ENCODE measurements at places on chromosomes 3 and 15. TPM values are rescaled to one million over a fixed set of nuclear protein-coding genes. Genes with fewer than 3 reads are reported as not detected.

The HGD gene
- 64.6 TPM for total RNA-seq

The SLC12A8 gene
- total RNA-seq: 20.0 TPM

The GABRR3 gene
- total RNA-seq: not detected

The GOLGA8G gene
- total RNA-seq: not detected

The CCRL2 gene
- total RNA-seq: 1.5 TPM

The LRRC15 gene
- total RNA-seq: not detected

The MME gene
- total RNA-seq: 250 TPM

The CSTA gene
- total RNA-seq: not detected

The SPATA12 gene
- 0.08 TPM for total RNA-seq

The ARHGEF3 gene
- total RNA-seq: 39.6 TPM

The FBXO40 gene
- total RNA-seq: not detected

The ANKRD34C gene
- total RNA-seq: not detected

The ADGRG7 gene
- 34.1 TPM for total RNA-seq

The LRRIQ4 gene
- total RNA-seq: not detected

The DZIP1L gene
- 7.5 TPM for total RNA-seq

DNA sequence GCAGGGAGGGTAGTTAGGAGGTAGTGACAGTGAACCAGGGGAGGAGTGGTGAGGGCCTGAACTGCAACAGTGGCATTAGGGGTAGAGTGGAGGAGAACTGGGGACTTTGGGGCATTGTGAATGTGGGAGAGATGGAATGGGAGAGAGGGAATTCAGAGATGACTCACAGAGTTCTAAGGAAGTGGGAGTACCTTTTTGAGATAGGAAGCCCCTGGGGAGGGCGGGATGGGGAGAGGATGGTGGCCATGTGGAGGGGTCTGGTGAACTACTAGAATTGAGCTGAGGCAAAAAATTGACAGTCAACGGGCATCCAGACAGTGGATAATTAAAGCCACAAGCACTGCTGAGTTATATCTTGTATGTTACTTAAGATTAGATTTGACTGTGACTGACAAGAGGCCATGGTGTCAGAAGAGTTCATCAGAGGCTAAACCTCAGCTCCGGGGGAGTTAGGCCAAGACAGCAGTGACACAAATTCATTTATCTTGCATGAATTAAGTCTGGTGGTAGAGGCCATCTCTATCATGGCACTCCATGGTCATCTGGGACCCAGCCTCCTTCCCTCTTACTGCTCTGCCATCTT, 34.0 kb downstream of the PLEKHO2 start:
- no peak for DNase-seq

DNA sequence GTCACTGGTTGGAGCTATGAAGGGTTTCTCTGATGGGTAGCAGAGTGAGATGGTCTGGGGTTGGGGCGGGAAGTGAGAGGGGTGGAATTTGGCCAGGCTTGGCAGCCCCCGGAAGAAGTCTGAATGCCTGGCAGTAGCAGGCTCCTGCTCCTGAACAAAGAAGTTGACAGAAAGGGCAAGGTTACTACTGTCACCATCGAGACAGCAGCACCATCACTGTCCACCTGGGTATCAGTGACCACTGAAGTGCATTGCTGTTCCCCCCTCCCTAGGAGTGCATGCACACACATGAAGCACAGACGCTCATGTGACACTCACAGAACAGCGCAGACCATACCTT, 42.9 kb downstream of the COLQ start:
- DNase-seq: no peak

- DNase-seq: peak; percentile 13
Observed at GRCh38 chr15:51620641-51621040, 1.9 kb downstream of the DMXL2 start.

GRCh38 chr15:90870354-90871138, 2.2 kb downstream of the FURIN start:
- no peak for DNase-seq

DNA sequence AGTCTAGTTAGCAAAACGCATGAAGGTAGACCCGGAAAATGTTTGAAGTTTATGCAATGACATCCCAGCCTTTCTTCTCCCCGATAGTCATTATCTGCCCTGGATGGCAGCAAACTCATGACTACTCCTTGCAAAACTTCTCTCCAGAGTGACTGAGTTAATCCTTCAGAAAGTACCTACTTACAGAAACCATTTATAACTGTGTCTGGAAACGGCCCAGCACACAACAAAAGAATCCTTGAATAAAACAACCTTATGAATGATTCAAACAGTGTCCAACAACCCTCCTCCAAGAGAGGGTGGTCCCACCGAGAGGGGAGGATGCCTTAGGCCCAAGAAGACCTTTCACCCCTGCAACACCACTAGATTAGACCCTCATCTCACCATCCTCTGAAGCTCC, 14.2 kb downstream of the ST8SIA2 start:
- no peak for DNase-seq

- DNase-seq: no peak
Observed at GRCh38 chr3:154137036-154137435, 15.8 kb downstream of the ARHGEF26 start.

DNA sequence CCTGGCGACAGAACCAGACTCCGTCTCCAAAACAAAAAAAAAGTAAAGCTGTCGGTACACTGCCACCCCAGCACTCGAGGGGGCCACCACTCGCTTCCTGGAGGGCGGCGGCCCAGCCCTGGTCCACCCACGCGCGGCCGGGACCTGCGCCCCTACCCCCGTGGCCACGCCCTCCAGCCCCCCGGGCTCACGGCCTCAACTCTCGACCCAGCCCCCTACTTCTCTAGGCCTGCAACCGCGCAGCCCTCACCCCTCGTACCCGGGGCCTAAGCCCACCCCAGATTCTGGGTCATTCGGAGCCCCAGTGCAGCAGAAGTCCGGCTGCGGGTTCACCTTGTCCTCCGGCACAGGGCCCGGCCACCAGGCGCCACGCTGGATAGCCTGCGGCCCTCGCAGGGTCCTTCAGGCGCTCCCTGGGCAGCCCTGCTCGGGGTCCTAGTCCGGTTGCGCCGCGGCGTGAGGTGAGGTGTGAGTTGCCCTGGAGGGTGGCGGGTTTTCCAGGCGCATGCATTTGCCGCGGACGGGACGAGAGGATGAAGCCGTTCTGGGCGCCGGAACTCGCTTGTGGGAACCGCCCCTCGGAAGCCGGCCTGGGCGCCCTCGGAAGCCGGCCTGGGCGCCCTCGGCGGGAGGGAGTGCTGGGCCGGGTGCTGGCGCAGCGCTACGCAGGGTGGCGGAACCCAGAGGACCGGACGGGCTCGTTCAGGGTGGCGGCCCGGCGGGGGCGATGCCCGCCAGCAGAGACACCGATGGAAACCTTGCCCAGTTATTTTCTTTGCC, 32.3 kb downstream of the SPINK8 start:
- peak; percentile 95 for DNase-seq

DNA sequence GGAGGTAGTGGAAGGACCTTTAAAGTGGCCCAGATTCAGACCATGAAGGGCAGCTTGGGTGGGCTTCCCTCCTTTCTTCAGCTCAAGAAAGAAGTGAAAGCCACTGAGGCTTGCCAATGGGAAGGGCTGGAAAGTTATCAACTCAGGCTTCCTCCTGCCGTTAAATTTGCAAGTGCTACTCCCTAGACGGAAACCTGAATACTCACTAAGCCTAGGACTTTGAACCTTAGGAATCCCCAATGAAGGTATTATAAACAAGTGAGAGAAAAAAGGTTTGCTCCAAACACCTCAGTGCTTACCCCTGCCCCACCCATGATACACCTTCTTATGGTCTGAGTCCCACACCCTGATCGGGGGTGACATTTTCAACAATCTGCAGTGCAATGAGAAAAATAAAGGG, 396.4 kb downstream of the SHQ1 start:
- DNase-seq: peak; percentile 13

GRCh38 chr15:55289011-55289745, 435 bp downstream of the RAB27A start:
- peak; percentile 55 for DNase-seq

DNA sequence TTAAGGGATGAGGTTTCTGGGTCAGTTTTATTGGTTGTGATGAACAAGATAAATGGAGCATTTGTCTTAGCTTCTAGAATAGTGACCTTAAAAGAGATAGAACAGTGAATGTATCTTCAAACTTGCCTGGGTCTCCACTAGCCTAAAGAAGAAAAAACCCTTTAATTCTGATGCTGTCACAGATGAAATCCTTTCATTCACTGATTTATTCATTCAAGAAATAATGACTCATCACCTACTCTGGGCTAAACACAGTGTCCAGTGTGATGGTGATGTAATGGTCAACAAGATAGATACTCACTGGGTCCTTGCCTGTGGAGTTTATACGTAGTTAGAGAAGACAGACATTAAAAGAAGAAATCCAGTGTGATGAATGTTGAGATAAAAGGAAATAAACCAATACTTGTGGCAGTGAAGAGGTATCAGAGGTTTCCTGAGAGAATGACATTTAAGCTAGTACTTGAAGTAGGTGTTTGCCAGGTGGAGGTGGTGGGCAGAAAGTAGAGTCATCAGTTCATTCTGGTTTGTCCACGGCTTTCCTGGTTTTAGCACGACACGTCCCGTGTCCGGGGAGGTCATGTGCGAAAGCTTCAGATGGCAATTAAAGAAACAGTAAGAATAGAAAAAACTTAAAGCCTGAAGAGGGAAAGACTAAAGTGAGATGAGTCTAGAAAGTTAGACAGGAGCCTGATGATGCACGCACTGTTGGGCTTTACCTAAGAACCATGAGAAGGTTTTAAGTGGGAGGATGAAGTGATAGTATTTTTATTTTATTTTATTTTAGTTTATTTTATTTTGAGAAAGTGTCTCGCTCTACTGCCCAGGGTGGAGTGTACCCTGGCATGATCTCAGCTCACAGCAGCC, 18.5 kb downstream of the PAK2 start:
- peak; percentile 25 for DNase-seq

DNA sequence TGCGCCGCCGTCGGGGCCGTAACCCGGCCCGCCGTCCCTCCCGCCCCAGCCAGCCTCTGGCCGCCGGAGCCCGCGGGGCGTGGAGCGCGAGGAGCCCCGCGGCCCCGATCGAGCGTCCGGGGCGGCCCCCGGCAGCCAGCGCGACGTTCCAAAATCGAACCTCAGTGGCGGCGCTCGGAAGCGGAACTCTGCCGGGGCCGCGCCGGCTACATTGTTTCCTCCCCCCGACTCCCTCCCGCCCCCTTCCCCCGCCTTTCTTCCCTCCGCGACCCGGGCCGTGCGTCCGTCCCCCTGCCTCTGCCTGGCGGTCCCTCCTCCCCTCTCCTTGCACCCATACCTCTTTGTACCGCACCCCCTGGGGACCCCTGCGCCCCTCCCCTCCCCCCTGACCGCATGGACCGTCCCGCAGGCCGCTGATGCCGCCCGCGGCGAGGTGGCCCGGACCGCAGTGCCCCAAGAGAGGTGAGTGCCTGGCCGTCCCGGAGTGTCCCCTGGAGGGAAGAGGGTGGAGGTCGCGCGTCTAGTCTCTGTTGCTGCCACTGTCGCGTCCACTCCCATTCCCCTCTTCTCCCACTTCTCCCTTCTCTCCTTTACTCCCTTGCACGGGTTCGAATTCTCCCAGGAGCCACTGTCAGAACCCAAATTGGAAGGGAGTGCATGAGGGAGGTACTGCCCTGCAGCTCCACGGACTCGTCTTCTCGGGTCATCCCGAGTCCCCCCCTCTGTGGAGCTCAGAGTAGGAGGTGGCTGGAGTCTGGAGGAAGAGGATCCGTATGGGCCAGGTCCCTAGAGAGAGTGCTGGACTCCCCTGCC, 585 bp downstream of the CSK start:
- peak; percentile 52 for DNase-seq

GRCh38 chr15:93649691-93650235, 560.8 kb upstream of the RGMA start:
- DNase-seq: no peak

DNA sequence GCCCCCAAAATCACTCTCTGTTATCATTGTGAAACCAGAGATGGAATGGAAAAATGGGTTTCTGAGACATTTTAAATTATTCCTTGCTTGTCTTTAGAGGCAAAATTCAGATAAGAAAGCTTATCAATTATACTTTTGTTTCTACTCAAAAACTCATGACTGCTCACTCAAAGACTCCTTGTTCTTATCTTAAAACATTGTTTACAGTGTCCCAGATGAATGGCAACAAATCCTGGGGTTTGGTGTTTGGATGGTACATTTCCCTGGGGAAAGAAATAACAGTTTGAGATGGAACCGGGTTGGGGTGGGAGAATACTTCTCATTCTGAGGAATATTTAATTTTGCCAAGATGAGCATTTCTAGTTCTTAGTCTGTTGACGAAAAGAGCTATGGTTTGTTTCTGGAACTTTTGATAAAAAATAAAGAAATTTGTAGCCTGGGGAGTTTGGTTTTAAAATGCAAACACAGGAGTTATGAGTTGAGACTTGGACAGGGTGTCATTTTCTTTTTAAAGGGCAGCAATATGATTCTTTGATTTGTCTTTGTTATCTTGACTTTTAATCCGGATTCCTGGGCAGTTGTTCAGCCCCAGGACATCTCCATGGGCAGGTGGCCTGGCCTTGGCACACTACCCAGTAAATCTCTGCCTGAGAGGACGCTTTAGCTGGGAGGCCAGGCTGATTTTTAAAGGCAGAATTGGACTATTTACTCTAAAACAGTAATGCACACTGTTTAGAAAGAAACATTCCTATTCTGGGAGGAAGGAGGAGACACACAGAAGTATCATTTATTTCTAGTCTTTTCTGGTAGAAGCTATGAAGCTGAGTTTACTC, 32.4 kb downstream of the BTD start:
- DNase-seq: no peak

DNA sequence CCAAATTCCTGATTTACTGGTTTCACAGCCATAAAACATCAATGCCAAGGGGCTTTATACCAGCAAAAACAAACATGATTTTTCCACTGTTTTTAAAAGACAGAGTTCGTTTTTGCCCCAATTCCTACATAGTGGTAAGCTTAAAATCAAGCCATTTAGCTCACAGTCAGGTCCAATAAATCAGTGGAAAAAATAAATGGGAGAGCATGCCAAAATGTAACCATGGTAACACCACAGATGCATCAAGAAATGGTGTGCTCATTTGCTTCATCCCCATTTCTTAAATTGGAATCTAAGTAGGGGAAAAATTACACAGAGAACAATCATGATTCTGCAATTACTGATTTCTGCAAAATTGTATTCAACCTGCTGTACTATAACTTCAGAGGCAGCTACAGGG, 418.8 kb downstream of the MAGI1 start:
- no peak for DNase-seq

DNA sequence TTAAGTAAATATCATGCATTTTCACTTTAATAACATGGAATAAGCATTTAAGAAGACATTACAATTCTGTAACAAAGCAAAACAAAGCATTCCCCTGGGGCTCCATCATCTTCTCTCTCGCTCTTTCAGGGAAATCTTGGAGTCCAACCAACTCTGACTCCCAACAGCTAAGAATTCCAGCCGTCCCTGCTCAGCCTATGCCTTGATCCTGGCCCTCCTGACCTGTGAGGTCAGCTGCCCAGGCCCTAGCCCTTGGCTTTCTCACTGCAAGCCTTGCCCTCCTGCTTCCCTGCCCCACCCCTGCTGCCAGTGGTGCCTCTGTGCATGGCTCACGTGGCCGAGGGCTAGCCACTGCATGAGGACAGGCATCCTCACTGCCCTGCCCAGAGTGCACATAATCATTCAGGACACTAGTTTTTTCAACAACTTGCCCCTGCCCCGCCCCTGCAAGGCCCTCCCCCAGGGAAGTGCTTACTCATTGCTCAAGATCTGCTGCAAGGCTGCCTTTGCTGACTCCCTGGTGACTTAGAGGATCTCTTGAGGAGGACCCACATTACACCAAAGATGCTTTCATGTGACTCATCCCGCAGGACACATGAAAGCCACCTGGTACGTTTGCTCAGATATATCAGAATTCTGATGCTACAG, 37.6 kb downstream of the MTMR10 start:
- DNase-seq: peak; percentile 18

- DNase-seq: no peak
Observed at GRCh38 chr15:98673133-98673532, 24.8 kb downstream of the IGF1R start.

- no peak for DNase-seq
Observed at GRCh38 chr3:50610992-50611463, 546 bp downstream of the CISH start.

All from hepatocyte (in vitro differentiated cells).